ENCODE measurements at places on chromosomes 5 and 9.

DNA sequence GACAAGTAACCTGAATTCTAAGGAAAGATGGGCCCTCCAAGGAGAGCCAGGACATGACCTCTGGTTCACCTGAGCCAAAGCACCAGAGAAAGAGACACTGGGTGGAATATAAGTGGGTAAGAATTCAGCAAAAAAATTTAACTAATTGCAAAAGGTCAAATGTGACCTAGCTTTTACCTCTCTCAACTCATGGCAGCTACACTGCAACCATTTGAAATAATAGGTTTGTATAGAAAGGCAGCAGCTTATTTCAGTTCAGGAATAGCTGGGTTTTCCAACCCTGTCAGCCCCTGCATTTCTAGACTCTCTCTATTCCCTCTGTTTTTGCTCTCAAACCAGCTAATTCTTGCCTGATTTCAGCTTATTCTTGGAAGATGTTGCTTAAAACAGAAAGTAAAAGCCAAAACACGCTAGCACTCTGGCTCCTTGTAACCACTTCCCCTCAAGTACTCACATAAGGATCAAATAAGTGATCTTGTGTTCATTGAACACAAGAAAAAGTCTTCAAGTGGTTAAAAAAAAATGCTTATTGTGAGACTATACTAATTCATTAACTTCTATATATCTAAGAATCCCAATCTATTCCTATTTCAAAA, 101.1 kb upstream of the NR4A3 start:
- peak; percentile 44 for DNase-seq

DNA sequence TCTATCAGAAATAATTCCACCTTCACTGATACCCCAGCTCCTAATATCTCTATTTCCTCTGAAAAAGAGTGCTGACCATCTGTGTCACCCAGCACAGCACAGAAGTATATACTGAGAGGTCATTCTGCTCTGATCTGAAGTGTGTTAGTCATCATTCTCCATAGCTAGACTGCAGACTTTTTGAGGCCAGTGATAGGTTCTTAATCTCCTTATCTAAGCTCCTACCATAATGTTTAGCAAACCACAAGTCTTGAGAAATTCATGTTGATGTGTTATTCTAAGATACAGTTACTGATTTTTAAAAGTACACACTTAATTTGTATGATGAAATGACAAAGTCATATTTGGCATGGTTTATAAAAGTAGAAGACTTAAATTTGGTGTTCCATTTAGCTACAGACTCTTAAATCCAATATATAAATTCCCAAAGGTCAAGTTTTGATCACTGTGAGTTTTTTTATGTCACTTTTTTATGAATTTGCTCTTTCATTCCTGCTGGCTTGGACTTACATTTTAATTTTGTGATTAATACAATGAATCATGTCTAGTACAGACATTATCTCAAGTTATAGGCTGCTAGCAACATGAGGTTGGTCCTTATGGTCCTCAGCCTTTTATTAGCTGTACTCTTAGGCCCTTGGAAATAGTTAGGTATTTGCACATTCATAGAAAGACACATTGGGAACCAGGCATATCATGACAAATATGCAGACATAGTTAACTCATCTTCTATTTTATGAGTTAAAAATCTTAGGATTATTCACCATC, 380.8 kb downstream of the EBF1 start:
- peak; percentile 92 for DNase-seq

DNA sequence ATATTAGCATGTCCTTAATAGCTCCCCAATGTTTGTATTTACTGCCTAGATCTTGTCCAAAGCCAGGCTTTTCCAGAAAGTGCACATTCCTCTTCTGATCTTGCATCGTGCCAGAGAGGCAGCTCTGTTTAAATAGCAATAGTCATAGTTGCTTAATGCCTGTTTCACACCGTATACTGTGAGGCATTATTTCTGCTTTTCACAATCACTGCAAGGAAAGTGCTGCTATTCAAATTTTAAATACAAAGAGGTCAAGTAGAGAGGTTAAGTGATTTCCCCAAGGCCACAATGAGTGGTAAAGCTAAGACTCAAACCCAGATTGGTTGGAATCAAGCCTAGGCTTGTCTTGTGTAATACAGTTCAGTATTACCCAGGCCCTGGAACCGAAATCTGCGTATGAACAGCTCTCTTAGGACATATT, 153.6 kb downstream of the SNX18 start:
- DNase-seq = peak; percentile 78

DNA sequence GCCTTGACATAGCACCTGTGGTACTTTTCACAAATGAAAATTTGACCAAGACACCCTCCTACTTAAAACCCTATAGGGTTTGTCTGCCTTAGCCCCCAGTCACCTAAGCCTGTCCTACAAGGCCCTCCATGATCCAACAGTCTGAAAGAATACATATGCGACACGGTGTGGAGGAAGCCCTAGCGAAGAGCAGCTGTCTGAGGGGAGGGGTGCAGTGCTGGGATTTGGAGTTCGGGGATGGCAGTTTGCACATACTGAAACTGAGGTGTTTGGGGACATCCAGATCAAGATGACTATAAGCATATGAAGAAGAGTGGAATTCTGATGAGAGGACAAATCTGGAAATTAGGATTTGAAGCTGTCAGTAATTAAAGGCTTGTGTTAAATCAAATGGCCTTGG, 7.2 kb upstream of the MYORG start:
- no peak for DNase-seq

- no peak for DNase-seq
Measured at GRCh38 chr5:140344683-140345423, 1.6 kb downstream of the HBEGF start.

DNA sequence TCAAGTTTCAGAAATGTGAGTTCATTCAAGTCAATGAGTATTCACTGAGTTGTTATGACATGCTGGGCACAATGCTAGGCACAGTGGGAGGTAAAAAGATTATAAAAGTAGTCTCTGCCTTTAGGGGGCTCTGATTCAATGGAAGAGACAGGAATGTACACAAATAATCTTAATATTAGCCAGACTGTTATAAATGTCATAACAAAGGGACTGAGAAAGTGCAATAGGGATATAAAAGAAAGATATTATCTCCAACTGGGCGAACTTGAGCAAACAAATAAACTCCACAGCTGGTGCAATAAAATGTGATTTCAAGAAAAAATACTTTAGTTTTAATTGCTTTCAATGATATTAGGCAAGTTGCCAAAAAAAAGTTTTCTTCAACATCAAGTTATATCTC, 755.2 kb downstream of the BRINP1 start:
- DNase-seq = no peak

DNA sequence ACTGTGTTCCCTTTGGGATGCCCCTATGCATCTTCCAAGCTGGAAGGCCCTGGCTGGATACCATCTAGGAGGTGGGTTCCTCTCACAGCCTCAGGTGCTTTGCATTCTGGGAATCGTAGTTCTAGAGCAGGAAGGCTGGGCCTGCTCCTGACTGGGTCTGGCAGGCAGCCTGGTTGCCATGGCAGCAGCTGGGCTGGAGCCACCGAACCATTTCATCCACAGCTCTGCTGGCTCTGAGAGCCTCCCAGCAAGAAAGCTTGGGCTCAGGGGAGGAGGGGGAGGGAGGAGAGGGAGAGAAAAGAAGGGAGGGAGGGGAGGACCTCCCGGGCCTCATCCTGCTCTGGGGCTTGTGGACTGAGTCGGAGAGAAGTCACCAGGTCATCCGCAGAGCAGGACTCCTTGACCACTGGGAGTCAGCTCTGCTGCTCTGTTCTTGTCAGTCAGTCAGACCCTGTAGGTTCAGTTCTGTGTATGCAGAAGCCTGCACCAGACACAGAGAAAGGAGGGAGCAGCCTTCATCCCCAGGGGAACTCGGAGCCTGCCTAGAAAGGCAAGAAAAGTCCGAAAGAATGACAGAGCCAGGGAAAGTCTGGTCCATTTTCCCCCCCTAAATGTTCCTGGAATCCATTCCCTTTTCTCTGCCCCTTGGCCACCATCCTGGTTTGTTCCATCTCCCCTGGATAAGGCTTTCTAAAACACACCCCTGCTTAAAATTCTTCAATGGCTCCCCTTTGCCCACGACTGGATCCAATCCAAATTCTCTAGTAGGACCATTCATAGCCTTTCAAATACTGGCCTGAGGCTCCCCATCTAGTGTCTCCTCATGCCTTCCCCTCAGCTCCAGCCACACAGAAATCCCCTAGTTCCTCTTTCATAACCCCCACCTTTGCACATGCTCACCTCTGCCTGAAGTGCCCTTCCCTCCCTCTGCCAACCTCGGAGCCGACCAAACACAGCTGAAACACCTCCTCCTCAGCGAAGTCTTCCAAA, 65.4 kb upstream of the ARAP3 start:
- DNase-seq = peak; percentile 61

DNA sequence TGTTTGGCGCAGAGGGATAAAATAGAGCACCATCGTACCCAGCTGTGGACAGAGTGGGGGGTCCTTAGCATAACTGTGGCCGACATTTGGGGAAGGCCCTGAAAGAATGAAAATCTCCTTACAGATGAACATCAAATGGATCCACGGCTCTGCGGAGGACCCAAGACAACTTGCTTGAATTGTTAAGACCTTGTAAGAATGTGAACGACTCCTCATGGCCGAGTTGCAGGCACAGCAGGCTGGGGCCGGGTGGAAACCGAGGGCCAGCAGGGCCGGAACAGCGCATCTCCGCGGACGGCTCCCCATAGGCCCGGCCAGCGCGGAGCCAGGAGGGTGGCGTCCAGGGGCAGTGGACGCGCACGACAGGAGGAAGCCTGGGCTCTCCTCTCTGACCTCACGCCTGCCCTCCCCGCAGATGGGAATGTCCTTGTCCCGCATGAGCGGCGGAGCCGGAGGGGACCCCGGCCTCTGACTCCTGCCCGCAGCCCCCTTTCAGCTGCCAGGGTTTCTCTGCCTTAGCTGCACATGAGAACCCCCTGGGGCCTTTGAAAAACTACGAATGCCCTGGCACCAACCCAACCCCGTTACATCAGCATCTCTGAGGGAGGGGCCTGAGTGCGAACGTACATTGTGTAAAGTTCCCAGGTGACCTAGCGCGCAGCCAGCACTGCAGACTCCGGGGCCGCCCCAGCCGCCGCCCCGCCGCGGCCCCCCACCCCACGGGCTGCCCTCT, 36.2 kb upstream of the PTCH1 start:
- DNase-seq = no peak

DNA sequence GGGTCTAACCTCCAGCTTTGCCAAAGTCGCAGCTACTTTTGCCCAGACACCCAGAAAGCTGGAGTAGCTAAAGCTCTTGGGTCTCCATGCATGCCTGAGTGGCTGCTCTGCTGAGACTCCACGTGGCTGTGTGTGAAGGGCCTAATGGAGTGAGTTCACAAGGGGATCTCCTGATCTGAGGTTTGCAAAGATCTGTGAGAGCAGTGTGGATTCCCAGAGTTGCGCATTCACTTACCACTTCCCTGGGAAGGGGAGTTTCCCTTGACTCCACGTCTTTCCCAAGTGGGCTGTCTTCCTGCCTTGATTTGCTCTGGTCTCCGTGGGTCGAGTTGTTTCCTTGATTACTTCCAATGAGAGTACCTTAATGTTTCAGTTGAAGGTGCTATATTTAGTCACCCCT, 17.6 kb upstream of the CDKN2B start:
- no peak for DNase-seq

- peak; percentile 38 for DNase-seq
Measured at GRCh38 chr9:137302449-137303150, 529 bp upstream of the NRARP start.

DNA sequence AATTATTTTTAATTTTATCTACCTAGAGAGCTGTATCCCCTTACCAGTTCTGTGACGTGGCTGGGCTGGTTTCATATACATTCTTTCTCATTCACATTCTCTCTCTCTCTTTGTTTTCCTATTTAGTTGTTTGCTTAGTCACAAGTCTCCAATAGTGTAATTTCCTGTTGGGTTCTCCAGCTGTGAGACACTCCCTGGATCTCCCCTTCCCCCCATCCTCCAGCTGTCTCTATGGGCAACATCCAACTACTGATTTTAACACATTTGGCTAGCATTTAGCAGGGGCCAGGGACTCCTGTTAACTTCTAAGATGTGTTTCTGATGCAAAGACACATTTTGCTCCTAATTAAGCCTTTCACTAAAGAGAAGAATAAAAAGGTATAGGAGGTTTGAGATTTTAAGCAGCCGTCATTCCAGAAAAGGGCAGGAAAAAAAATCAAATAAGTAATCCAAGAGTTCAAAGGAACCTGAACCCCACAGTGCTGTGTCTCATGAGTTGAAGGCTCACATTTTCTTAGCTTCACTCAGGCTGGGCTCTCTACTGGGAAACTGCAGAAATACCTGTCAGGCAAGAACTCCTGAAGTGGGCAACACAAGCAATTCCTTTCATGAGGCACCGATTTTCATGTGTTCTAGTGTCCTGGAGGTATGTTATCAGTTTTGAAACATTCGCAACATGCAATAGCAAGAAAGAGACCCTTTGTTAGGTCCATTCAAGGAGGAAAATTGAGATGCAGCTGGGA, 198.7 kb upstream of the C9orf72 start:
- DNase-seq = no peak

DNA sequence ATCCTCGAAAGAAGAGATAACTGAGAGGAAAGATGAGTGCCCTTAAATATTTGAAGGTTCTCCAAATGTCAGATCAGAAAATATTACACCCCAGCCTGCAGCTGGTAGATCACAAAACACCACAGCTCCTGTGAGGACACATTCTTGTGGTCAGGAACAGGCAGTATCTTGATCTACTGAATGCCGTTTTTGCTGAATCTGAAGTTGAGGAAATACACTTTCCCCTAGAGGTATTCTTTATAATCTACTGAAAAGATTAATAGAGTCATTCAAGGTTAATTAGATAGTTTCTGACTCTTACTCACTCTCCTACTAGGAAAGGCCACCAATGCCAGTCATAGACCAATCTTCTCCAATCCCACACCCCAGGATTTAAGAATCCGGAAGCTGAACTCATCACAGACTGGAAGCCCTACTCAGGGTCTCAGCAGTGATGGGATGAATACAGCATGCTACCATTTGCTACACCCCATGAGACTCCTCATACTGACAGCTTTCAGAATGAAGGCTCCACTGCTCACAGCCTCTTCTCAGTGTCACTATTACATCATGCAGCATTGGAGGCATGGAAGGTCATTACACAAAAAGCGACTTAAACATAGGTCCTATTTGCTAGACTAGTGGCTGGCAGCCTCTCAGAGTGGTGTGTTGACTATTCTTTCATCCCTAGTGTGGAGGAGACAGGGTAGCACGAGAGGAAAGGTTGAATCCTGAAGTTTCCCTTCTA, 143.9 kb upstream of the SLC1A3 start:
- no peak for DNase-seq

- peak; percentile 37 for DNase-seq
Measured at GRCh38 chr5:149238540-149238939, 33.1 kb upstream of the AFAP1L1 start.

GRCh38 chr5:177086654-177087397, at the start of gene FGFR4:
Gene FGFR4 (plus strand): TSS chr5:177086915. CDS start chr5:177089603, 2,688 bp downstream.
- peak; percentile 29 for DNase-seq

DNA sequence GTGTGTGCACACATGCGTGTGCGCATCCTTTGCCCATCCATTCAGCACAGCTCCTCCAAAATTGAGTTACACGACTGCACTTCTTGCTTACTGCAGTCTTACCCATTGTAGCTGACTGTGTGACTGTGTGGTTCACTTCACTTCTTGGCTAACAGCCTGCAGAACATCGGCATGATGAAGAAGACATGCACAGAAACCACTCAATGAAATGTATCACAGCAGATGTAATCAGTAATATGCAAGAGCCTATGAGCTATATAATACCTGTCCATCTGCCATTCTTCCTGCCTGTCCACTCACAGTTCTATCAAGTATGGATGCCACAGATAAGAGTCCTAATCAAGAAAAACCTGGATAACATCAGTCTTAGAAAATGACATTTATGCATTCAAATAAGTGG, 83.9 kb downstream of the TRPM3 start:
- no peak for DNase-seq

Measured in fibroblast of the aortic adventitia (primary cell).